ENCODE measurements at places on chromosomes 1 and 21.

DNA sequence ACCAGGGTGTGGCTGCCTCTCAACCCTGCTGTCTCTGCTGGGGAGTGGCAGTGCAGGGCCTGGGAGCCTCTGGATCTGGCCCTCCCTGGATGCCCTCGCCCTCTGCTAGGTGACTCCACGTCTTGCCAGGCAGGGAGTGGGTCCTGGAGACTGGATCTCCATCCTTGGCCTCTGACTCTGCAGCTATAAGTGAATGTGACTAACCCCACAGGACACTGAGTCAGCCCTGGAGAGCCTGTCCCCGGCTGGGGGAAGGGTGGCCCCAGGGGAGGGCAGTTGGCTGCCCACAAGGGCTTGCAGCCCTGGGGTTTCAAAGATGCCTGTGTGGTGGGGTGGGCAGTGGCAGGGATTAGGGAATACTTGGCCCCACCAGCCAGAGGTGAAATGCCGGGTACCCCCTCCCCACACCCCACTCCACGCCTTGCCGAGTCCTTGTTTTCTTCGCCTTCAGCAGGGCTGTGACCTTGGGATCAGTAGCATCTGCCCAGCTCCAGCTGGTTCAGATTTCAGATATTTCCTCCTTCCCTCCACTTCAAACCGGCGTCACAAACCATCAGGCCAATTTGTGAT, 1.9 kb upstream of the MYBPH start:
- DNase-seq, result no peak

GRCh38 chr1:224175617-224176016, 7.4 kb upstream of the DEGS1 start:
- peak; percentile 38 for DNase-seq

- DNase-seq, result no peak
Measured at GRCh38 chr1:159763686-159764085, 17.1 kb upstream of the DUSP23 start.

- peak; percentile 98 for DNase-seq
Measured at GRCh38 chr1:203769505-203770343, 4.7 kb downstream of the LAX1 start.

- no peak for DNase-seq
Measured at GRCh38 chr1:30934613-30935012, 26.1 kb upstream of the SDC3 start.

GRCh38 chr1:231337043-231337471, 595 bp downstream of the EXOC8 start:
- DNase-seq, result no peak

DNA sequence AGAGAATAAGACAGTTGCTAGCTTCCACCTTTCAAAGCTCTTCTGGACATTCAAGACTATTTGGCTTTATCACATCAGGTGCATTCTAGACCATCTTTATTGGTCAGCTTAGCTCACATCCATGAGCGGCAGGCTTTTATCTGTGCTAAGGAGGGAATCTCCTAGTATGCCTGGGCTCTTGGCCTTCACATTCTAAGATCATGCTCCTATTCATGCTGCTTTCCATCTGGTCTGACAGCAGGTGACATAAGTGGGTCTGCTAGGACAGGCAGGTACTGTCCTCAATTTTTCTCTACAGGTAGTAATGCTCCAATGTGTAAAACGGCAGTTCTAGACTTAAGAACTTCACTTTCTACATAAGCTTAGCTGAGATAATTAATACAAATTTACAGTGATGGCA, 39.2 kb upstream of the ADAMTS1 start:
- DNase-seq, result no peak

GRCh38 chr21:31364253-31364945, 20.3 kb upstream of the TIAM1 start:
- no peak for DNase-seq

DNA sequence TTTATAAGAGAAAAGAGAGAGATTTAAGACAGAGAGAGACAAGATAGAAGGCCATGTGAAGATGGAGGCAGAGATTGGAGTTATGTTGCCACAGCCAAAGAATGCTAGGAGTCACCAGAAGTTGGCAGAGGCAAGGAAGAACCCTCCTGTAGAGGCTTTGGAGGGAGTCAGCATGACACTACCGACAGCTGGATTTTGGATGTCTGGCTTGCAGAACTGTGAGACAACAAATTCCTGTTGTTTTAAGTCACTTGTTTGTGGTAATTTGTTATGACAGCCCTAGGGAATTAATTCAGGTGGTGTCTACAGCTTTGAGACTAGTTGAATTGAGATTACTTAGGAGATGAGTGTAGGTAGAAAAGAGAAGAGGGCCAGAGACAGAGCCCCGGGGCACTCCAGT, 158.5 kb downstream of the DNM3 start:
- DNase-seq, result no peak

DNA sequence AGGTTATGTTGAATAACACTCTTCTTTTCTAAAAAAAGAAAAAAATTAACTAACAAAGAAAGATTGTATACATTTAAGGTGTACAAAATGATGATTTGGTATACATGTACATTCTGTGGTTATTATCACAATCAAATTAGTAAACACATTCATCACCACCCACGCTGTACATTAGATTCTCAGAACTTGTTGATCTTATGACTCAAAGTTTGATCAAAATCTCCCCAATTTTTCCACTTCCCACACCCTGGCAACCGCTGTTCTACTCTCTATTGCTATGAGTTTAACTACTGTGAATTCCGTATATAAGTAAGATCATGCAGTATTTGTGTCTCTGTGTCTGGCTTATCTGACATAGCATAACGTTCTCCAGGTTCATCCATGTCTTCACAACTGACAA, 469.5 kb upstream of the CHRM3 start:
- no peak for DNase-seq

DNA sequence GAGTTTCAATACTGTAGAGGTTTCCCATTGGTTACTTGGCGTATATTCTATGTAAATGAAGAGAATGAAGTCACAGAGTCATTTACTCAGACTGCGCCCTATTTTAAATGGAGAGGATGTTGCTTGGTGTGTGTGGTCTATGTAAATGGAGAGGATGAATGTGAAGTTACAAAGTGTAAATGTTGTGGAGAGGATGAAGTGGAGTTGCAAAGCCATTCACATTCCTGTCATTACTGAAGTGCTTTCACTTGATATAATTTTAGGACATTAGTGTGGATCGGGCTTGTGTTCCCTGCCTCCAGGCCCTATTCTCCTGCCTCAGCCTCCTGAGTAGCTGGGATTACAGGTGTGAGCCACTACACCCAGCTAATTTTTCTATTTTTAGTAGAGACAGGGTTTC, 99.4 kb upstream of the CACYBP start:
- no peak for DNase-seq

DNA sequence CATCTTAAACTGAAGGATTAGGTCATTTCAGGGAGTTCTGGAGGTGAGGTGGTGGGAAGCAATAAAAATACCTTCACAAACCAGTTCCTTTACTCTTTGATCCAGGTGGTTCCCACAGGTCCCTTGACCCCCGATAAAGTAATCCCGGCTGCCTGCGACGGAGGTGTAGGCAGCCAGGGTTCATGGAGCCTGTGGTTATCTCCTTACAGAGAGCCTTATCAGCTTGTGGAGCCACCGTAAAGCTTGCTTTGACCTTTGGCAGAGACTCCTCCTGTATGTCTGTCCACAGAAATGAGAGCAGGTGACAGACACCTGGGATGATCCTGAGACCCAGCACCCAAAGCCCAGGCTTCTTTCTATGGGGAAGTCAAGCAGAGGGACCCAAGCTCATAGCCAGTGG, 243.4 kb downstream of the KIF26B start:
- DNase-seq, result no peak

GRCh38 chr1:66143651-66144050, 351.0 kb downstream of the PDE4B start:
- no peak for DNase-seq

DNA sequence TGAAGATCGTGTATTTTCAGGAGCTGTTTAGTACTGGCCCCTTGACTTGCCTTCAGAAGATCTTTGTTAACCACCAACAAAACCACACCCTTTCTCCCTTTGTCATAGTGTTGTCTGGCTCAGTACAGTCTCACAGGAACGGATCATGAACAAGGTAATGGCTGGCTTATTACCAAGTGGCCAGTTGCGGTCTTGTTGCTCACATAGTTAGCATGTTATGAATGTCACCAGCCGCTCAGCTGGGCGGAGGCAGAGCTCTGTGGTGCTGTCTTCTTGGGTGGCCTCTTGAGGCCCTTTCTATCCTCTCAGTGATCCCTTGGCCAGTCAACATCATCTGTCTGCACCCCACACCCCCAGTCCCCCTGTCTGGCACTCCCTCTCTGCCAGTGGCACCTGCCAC, 21.4 kb downstream of the CNIH3 start:
- DNase-seq, result no peak

DNA sequence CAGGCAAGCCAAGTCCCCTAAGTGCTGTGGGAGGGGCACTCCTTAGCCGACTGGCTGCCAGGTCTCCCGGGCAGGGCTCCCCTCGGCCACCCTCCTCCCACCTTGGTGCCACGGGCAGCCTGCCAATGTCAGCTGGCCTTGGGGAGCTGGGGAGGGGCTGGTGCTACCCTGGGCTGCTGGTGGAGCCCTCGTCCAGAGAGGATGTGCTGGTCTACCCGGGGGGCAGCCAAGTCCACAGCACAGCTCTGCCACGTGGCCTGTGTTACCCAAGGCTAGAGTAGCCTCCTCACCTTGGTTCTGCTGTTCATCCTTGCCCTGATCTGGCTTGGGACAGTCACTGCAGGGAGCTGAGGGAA, 42.9 kb downstream of the CRYAA start:
- DNase-seq, result no peak

GRCh38 chr1:213393860-213394259, 342.8 kb downstream of the RPS6KC1 start:
- DNase-seq, result no peak

DNA sequence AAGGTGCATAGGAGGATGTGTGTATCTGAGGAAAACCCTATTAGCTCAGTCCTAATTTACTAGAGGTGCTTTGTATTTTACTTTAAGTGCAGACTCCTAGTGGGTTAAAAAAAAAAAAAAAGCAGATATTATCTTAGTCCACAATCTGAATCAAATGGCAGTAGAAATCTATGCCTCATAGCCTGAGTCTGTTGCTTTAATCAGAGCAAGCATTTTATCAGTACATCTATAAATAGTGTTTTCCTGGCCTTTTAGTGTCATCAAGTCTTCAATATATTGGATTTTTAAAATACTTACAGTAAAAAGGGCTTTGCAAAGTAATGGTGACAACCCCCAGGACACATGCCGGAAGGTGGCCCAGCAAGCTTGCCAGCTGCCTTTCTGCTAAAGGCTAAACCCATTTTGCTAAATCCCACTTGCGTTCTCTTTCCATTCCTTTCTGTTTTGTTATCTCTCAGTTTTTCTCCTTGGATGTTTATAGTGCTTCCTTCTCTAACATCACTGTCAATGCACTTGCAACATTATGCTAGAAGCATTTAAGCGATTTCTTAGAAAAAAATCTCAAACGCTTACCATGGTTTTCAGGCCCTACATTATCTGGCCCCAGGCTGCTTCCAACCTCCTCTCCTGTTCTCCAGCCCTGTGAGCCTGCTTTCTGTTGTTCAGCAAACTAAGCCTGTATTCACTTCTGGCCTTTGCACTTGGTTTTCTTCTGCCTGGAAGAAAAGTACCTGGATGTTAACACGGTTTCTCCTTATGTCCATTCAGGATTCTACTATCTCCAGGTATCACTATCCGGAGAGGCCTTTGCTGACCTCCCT, 206.3 kb downstream of the PDE4B start:
- DNase-seq, result no peak

DNA sequence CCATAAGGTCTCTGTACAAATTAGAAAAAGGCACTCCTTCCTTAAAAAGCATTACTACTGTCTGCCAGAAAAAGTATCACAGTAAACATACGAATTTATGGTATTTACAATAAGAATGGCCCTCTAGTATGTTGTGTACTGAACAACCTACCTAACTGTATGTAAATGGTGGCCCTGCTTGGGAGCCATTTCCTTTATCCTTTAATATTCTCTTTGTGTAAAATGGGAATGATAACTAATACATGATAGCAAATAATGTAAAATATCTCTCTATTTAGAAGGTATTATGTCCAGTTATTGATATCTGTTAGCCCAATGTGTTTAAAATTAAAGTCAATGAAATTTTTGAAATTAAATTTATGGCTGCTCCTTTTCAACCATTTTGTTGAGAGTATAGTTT, 5.2 kb downstream of the DR1 start:
- DNase-seq, result no peak

DNA sequence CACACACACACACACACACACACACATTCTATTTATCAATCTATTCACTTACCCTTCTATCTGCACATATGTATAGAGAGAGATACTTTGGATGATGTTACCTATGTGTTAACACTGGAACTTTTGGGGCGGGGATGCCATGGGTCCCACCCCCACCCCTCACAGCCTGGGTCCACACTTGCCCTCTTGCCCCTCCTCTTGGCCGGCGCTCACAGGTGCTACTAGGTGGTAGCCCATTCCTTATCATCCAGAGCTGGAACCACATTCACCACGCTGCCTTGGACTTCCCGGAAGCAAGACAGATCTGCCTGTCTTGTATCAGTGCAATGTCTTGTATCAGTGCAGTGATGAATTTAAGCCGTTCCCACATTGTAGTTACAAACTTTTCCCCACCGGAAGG, 85.1 kb downstream of the LBR start:
- no peak for DNase-seq

DNA sequence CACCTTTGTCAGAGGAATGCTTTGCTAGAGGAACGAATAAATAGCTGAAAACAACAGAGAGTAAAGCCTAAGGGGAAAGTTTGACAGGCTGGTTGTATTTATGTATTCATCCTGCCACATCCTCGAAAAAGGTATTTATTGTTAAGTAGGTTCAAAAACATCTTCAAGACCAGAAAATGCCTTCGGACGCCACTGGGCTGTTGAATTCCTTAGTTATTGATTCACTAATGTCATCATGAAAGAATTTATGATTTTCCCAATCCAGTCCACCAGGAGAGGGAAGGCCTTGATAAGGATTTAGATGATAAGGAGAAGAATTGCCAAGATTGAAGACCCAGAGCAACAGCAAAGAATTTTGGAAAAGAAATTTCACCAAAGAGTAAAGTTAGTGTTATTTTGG, 35.2 kb upstream of the MAB21L3 start:
- DNase-seq, result no peak

- peak; percentile 49 for DNase-seq
Measured at GRCh38 chr21:33402001-33402979, 923 bp upstream of the IFNGR2 start.

- no peak for DNase-seq
Measured at GRCh38 chr1:42932442-42932941, 26.2 kb downstream of the SLC2A1 start.

- peak; percentile 61 for DNase-seq
Measured at GRCh38 chr1:221907166-221907932, 165.5 kb upstream of the DUSP10 start.

- DNase-seq, result peak; percentile 50
Measured at GRCh38 chr21:32807717-32808380, 36.3 kb upstream of the PAXBP1 start.

- DNase-seq, result no peak
Measured at GRCh38 chr21:35376406-35377135, 327.5 kb upstream of the RUNX1 start.

- no peak for DNase-seq
Measured at GRCh38 chr1:116569381-116569670, 1.5 kb downstream of the CD58 start.

GRCh38 chr1:225848030-225848955, 33.9 kb downstream of the TMEM63A start:
- no peak for DNase-seq

GRCh38 chr1:210655511-210655910, 326.8 kb downstream of the HHAT start:
- DNase-seq, result no peak
